ENCODE measurements at places on chromosomes 12 and 14.

GRCh38 chr12:13347241-13348043 is 150.9 kb downstream of the EMP1 start:
- DNase-seq = no peak

DNA sequence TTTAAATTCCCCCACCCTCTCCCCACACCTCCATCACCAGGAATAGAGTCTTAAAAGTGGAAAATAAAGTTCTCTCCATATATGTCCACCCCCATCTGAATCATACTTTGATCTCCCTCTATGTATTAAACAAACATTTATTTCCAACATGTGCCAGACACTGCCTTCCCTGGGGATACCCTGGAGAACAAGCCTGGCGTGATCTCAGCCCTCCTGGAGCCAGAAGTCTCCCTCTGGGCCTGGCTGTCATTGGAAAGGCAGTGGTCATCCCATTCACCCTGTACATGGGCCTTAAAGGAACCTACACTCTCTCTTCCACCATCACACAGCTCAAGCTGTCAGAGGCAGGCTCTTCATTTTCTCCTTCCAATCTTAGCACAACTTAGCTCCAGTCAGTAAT is 143.6 kb downstream of the EMP1 start:
- DNase-seq = no peak

DNA sequence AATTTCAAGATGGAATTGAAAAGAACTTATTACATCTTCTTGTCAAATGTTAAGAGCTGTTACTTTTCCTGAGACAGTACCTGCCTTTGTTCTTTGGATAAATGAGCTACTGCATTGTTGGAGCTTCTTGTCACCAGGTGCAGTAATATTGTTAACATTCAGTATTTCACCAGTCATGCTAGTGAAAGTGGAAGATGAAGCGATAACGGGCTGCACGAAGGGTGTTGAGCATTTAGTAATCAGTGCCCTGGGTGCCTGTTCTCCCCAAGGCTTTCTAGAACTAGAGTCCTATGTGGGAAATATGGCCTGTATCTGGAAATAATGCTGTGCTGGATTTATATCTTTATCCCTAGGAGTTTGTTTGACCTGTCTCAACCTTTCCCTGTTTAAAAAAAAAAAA is 83.2 kb downstream of the PPP2R5C start:
- DNase-seq = no peak

DNA sequence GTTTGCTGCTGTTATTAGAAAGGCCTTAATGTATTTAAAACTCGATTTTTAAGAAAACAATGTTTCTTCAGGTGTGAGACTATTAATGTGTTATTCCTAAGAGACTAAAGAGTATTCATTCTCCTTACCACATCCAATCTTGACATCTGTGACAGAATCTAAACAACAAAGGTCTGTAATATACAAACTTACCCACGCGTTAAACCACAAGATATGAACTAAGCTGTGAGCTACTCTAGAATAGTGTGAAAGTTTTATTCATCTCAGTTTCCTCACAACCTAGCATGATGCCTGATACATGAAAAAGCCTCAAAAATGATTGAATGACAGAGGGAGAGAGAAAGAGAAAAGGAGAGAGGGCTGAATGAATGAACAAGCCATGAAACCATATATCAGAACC is 117.3 kb upstream of the COCH start:
- no peak for DNase-seq

- no peak for DNase-seq
Measured at GRCh38 chr12:102933168-102933567, 16.1 kb upstream of the PAH start.

- DNase-seq = no peak
Measured at GRCh38 chr12:26370098-26370497, 174.7 kb downstream of the SSPN start.

DNA sequence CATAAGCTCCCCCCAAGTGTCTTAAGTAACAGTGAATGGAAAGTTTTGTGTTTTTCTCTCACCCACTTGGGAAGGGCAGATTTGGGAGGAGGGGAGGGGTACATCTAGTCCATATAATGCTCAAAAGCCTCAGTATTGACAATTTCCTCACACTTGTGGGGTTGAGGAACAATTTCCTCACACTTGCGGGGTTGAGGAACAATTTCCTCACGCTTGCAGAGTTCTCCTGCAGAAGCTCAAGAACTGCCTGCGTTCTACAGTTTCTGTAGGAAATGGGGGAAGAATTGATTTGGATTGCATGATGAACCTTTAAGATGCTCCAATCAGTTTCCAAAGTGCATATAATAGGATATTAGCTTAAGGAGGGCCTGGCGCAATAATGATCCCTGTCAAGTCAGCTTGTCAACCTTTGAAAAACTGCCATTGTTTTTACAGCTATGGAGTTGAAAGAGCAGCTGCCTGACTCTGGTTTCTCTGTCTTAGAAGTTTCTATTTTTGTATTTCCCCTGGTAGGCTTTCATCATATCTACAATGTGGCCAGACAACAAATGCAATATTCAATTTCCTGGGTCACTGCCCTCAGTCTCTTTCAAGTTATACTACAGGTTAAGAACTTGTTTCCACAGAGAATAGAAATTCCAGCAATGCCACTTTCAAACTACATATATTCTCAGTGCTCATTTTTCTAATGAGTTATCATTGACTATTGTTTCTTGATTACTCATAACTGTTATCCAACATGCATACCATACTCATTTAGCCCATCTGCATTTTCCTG is 66.5 kb downstream of the PLEKHG7 start:
- no peak for DNase-seq

GRCh38 chr12:50750366-50750765 is 13.5 kb upstream of the ATF1 start:
- DNase-seq = no peak

Measured in DMS79 (cell line).